ENCODE measurements at places on chromosomes 2 and 18.

- no peak for DNase-seq
Observed at GRCh38 chr2:13884291-13884976, 748.1 kb upstream of the LRATD1 start.

DNA sequence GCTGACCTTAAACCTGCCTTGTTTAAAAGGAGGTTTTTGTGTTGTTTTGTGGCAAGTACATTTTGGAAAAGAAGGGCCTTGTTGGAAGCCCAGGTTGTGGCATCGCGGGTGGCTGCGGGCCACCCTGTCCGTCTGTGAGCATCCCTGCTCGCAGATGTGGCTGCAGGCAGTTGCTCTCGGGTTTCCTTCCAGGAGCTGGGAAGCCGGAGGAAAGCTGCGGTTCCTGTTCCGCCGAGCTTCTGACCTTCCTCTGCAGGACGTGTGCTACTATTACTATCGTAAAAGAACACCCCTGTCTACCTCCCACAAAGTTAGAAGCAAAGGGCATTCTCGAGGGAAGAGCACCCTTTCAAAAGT lies 766 bp downstream of the MFF start:
- no peak for DNase-seq

DNA sequence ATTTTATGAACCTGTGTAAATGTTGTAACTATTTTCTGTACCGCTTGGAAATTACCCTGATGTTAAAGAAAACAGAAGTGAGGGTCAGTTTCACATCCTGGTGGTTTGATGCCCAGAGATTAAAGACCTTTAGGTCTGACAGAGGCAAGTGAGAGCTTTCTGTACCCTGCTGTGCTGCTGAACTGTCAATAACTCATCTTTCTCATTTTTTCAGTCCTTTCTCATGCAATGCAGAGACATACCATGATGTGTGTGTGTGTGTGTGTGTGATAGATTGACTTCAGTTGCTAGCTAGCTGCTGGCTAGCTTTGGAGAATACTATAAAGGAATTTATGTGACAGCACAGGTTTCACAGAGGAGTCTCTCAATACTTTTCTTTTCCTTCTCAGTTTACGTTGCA lies 2025.6 kb upstream of the LRRTM1 start:
- no peak for DNase-seq

DNA sequence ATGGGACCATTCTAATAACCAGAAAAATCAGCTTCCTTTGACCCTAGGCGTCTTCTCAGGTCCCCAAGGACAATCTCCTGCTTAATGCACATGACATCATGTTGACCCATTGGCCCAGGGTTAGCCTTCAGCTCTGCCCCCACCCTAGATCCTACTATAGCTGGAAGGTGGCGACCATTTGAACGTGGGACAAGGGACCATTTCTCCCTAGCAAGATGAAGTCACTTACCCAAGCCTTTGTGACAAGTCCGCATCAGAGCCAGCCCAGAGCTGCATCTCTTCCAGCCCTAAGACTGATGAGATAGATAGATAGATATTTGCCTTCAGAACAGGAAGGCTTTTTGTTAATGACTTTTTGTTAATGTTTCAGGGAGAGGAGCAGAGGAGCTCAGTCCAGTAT lies 28.2 kb upstream of the TAF1B start:
- DNase-seq = no peak

GRCh38 chr2:176268976-176269318 lies 295 bp upstream of the MTX2 start:
- no peak for DNase-seq

- DNase-seq = no peak
Observed at GRCh38 chr2:104856973-104857261, 3.0 kb downstream of the POU3F3 start.

- DNase-seq = no peak
Observed at GRCh38 chr18:59646963-59647307, 50.3 kb downstream of the CCBE1 start.

GRCh38 chr2:54083021-54083420 lies 32.4 kb upstream of the ACYP2 start:
- DNase-seq = no peak

DNA sequence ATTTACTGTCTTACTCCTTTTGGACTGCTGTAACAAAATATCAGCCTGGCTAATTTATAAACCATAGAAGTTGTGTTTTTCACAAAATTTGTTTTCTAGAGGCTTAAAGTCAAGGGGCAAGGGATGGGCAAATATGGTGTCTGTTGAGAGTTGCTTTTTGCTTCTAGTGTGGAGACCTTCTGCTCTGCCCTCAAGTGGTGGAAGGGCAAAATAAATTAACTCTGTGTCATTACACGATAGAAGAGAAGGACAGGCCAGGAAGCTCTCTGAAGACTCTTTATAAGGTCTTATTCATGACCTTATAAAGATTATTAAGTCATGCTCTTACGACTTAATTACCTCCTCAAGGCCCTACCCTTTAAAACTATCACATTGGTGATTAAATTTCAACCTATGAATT lies 181.2 kb upstream of the LRATD1 start:
- no peak for DNase-seq

- DNase-seq = no peak
Observed at GRCh38 chr2:176455816-176456291, 186.6 kb downstream of the MTX2 start.

DNA sequence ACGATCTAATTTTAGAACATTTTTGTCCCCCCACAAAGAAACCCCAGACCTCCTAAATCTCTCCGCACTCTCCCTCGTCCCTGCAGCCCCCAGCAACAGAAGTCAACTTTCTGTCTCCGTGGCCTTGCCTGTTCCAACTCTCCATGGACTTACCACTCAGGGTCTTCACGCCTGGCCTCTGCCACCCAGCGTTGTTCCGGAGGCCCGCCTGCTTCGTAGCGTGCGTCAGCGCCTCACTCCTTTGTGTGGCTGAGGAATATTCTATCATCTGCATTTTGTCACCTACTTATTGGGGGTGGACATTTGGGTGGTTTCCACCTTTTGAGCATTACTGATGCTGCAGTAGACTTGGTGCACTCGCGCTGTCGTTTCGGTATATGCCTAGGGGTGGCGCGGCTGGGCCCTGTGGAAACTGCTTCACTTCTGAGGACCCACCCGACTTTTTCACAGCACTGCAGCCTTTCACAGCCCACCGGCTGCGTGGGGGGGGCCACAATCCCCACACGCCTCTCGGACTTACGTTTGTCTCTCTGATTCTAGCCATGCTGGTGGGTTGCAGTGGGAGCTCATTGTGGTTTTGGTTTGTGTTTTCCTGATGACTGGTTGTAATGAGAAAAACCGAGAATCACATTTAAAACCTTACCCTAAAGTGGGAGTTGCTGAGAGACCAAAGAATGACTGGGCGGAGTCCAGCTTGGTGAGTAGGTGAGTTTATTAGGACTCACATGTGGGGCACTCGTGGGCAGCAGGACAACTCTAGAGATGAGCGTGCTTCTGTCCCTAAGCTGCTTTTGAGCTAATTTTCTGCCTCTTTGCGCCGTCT lies 1.4 kb upstream of the HSBP1L1 start:
- peak; percentile 33 for DNase-seq

DNA sequence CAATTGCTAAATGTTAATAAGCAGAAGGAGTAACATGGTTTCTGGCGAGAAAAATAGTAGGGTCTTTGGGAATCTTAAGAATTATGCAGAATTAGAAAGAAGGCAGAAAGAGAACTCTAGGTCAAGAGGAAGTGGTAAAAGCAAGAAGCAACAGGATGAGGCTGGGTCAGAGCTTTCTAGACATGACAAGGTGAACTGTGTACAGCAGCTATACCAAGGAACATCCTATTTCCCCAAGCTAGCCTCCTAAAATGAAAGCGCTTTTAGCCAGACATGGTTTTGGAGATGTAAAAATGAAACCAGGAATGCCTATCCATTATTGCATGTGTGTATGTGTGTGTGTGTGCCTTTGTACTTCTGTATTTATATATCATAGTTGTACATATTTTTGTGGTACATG lies 42.3 kb upstream of the STAT1 start:
- DNase-seq = no peak

GRCh38 chr2:119751706-119752105 lies 8.0 kb upstream of the PTPN4 start:
- DNase-seq = no peak

DNA sequence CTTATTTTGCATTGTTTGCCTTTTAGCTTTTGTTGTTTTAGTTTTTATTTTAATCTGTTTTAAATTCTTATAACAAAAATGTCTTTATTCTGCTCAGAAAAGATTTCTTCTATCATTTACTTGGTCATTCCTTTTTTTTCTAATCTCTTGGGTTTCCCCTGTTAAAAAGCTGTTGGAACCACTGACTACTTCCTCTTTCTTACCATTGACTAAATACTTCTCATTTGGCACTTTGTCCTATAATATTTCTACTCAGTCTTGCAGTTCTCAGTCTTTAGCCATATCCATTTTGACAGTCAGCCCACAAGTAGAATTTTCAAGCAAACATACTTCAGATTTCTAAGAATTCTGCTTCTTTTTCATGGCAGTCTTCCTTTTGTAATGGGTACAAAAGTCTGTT lies 567.2 kb downstream of the SATB2 start:
- DNase-seq = no peak

DNA sequence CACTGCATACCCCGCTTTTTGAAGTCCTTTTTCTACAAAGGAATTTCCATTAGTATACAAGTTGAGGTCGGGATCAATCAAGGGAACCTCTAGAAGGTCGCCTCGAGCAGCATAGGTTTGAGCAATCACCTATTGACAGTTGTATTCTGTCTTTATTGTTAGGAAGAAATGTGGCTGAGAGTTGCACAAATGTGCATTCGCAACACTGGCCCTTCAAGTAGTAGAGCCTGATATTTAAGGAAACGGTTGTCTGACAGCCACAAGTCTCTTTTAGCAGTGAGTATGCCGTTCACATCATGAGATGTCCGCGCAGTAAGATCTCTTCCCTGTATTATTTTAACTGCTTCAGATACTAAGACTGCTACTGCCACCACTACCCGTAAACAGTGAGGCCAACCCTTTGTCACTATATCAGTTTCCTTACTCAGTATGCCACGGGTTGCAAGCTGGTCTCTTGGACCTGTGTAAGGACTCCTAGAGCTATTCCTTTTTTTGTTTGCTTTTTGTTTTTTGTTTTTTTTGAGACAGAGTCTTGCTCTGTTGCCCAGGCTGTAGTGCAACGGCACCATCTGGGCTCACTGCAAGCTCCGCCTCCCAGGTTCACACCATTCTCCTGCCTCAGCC lies 10.0 kb upstream of the STARD7 start:
- DNase-seq = no peak

DNA sequence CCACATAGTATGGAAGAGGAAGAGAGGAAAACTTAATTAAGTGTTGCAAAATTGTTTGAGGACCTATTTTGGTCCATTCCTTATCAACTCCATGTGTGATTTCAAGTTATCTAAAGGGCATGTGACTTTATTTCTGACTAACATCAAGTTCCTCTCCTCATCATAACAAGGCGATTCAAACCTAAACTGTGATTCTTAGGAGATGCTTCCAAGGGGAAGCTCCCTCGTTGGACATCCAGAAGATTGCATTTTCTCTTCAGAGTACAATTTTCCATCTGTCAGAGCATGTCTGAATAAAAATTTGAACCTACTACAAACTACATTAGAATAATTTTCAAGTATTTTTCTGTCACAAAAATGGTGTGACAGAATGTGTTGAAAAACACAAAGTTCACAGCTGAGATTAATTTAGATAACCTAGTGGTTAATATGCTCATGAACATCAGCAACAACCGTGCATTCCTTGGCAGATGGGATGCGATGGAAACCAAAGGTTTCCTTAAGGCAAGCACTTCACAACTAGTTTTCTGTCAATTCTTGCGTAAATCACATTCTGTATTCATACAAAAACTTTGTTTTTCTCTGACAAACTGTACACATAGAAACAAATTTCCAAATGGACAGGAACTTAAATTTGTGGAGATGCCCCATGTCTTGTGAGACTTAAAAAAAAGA lies 4.2 kb downstream of the SFT2D3 start:
- DNase-seq = no peak

GRCh38 chr2:190860985-190861680 lies 19.5 kb upstream of the GLS start:
- no peak for DNase-seq

GRCh38 chr2:144629935-144630334 lies 110.0 kb upstream of the ZEB2 start:
- no peak for DNase-seq

GRCh38 chr2:54572636-54573536 lies 116.8 kb downstream of the SPTBN1 start:
- DNase-seq = no peak

DNA sequence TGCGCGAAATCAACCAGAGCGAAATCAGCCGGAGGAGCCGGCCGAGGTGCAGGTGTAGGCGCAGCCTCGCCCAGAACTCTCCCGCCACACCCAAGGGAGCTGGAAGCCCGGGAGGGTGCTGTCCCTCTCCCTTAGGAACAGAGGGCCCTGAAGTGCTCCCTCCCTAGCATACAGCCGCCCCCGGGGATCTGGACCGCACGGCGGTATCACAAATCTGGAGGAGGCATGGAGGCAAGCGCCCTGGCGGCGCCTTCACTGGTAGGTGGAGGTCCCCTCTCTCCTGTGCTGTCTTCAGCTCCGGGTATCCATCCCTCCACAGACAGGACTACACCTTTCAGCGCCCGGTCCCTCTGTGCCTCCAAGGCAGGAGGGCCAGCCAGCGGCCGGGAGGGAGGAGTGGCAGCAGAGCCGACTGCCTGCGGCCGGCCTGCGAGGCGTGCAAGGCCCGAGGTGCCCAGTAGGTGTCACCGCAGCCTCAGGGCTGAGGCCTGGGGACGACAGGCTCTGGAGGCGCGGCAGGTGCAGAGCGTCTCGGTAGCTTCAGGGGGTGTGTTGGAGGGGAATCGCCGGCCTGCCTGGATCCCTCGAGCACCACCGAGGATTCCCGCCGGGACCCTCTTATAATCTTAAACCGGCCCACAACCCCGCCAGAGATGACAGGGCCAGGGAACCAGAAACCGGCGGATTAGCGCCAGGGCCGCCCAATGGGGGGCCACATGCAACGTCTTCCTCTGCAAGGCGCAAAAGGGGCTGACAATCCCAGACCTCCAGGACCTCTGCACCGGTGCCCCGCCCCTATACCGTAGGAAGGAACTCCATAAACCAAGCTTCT lies 2.8 kb downstream of the IHH start:
- DNase-seq = peak; percentile 79

DNA sequence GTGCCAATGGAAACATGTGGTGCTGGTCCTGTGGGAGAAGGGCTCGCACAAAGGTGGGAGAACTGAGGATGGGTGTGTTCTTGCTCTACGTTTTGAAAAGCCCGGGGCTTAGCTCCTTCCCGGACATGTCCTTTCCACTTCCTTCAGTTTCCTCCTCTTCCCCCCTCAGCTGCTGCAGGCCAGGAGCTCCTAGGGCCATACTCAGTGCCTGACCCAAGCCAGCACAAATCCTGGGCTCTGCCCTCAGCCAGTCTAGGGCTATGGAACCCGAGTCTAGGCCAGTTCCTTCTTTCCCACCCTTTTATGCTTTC lies 1.4 kb upstream of the SIX2 start:
- no peak for DNase-seq

GRCh38 chr2:212842544-212843185 lies 304.1 kb upstream of the ERBB4 start:
- DNase-seq = no peak

- no peak for DNase-seq
Observed at GRCh38 chr2:38145236-38145635, 69.3 kb upstream of the CYP1B1 start.

GRCh38 chr2:173354582-173355131 lies at the start of gene CDCA7:
Gene CDCA7 (plus strand): TSS chr2:173354872. CDS start chr2:173354964, 92 bp downstream.
- peak; percentile 28 for DNase-seq

- DNase-seq = no peak
Observed at GRCh38 chr2:191298306-191298705, 53.1 kb downstream of the MYO1B start.

All from CD4-positive, alpha-beta T cell (primary cell).